ENCODE measurements at places on chromosomes 1 and 21. TPM values are rescaled to one million over a fixed set of nuclear protein-coding genes. Genes with fewer than 3 reads are reported as not detected.

Gene MYCL
- 6.3 TPM for total RNA-seq

DNA sequence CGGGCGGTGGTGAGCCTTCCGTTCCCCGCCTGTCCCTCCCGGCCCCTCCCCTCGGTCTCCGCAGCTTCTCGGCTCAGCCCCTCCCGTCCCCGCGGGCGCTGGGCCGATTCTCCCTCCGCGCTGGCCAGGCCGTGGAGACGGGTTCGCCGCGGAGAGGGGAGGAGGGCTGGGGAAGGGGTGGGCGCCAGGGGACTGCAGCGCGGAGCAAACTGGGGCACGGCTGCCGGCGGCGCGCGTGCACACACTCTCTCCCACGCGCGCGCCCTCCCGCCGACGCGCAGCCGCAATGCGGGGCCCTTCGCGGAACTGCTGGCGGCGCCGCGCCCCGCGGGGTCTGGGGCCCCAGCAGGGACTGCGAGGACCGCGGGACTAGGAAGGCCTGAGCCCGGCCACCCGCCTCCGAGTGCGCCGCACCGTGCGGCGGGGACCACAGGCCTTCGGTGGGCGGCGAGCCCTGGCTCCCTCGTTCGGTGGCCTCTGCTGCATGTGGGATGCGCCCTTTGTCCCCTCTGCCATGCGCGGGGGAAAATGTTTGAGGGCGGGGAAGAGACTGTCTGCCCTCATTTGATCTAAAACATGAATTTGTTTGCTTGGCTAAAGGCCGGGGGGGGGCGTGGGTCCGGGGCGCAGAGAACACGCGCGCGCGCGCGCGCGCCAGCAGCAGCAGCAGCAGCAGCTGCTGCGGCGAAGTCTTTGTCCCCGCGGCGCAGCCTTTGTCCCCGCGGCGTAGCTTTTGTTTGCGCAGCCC is 90.7 kb upstream of the VAMP3 start:
- H3K27ac ChIP-seq: peak overlapping the region; percentile 86
- no peaks in the 10 kb centered on the region for H3K27me3 ChIP-seq
- peaks cover 21% of the 10 kb centered on the region for H3K4me1 ChIP-seq

Gene NUAK2
- 13.4 TPM for total RNA-seq

DNA sequence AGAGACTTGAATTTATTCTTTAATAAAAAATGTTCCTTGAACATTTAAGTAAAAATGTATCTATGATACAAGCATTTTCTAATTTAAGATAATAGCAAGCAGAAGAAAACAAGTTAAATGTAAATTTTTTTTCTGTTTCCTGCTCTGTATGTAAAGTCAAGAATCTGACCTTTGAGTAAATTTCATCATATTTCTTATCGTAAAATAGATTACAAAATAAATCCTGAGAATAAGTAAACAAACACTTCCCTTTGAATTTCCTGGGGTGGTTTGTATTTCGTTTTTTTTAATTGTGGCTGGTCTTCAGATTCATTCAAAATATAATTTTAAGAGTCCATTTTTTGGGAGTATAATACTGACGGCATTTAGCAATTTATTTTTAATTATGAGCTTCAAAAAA is 77.6 kb downstream of the POU2F1 start:
- H3K4me1 ChIP-seq: peaks cover 10% of the 10 kb centered on the region
- H3K27me3 ChIP-seq: no peaks in the 10 kb centered on the region
- no peak for DNase-seq
- no peak overlapping the region for H3K4me3 ChIP-seq

Gene INAVA
- 51.0 TPM for total RNA-seq

DNA sequence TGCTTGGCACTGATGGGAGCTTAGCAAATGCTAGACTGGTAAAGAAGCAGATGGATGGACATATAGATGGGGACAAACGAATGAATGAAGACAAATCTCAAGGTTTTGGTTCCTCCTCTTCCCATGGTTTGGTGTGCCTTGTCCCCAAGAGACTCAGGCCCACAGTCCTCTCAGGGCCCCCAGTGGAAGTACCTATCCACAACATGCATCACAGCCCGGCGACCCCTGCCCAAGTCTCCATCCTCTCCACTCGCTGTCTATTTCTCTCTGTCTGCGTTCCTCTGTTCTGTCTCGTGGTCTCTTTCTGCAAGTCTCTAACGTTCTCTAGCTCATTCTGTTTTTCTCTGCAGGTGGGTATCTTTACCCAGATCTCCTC is 85.8 kb downstream of the GLIS1 start:
- no peaks in the 10 kb centered on the region for H3K36me3 ChIP-seq
- peaks cover 3% of the 10 kb centered on the region for H3K4me1 ChIP-seq
- no peak overlapping the region for H3K4me3 ChIP-seq
- no peaks in the 10 kb centered on the region for H3K27me3 ChIP-seq

GRCh38 chr1:110394493-110394820 is 3.6 kb upstream of the SLC16A4 start:
- H3K27me3 ChIP-seq: no peaks in the 10 kb centered on the region
- H3K36me3 ChIP-seq: no peaks in the 10 kb centered on the region
- H3K27ac ChIP-seq: peak overlapping the region; percentile 64
- no peak for DNase-seq

- peak; percentile 20 for DNase-seq
- H3K36me3 ChIP-seq: no peaks in the 10 kb centered on the region
- H3K27me3 ChIP-seq: no peaks in the 10 kb centered on the region
- H3K4me1 ChIP-seq: peaks cover 9% of the 10 kb centered on the region
- peak overlapping the region; percentile 57 for H3K27ac ChIP-seq
These were observed 54.6 kb upstream of the BTG3 start for GRCh38 chr21:17667256-17667655.

- H3K4me3 ChIP-seq: no peak overlapping the region
- no peaks in the 10 kb centered on the region for H3K36me3 ChIP-seq
- no peaks in the 10 kb centered on the region for H3K27me3 ChIP-seq
- no peak for DNase-seq
- no peaks in the 10 kb centered on the region for H3K4me1 ChIP-seq
These were observed 34.5 kb upstream of the SERBP1 start for GRCh38 chr1:67464746-67465145.

Gene TACSTD2
- total RNA-seq: 8.0 TPM

Gene SLAMF9
- not detected for total RNA-seq

GRCh38 chr1:62111084-62111483 is 83.6 kb upstream of the L1TD1 start:
- H3K4me1 ChIP-seq: no peaks in the 10 kb centered on the region
- H3K27ac ChIP-seq: no peak overlapping the region
- no peaks in the 10 kb centered on the region for H3K27me3 ChIP-seq

DNA sequence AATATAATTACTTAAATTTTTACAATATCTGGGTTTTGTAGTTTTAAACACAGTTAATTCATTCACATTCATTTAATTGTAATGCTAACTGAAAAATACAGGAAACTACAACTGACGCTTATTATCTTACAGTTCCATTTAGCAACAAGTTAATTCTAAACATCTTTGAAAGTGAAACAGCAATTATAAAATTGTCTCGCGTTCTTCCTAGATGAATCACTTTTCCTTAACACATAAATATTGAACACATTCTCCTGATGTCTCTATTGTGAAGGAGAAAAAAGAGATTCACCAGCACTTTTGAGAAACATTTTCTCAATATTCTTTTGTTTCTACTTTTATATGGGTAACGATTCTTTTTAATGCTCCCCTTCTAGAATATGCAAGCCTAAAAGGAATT is 6.4 kb downstream of the PTGFR start:
- no peaks in the 10 kb centered on the region for H3K36me3 ChIP-seq
- H3K27ac ChIP-seq: no peak overlapping the region
- peaks cover 6% of the 10 kb centered on the region for H3K27me3 ChIP-seq
- no peak overlapping the region for H3K4me3 ChIP-seq
- no peaks in the 10 kb centered on the region for H3K4me1 ChIP-seq

DNA sequence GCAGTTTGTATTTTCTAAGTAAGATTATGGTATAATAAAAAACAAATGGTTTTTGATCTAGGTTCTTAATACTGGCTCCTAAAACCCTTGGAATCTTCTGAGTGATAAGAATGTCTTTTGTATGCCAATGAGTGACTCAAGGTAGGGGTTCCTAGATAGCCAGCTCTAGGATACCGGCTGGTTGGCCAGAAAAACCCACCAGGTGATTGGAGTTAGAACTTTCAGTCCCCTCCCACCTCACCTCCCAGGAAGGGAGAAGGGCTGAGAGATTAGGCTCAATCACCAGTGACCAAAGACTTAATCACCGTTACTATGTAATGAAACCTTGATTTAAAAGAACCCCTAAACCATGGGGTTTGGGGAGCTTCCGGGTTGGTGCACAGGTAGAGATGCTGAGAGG is 8.7 kb upstream of the BRDT start:
- H3K4me1 ChIP-seq: no peaks in the 10 kb centered on the region
- H3K27me3 ChIP-seq: no peaks in the 10 kb centered on the region
- H3K27ac ChIP-seq: no peak overlapping the region
- H3K4me3 ChIP-seq: no peak overlapping the region
- no peak for DNase-seq

Gene SH2D5
- 0.53 TPM for total RNA-seq

- no peaks in the 10 kb centered on the region for H3K27me3 ChIP-seq
- DNase-seq: no peak
- no peak overlapping the region for H3K4me3 ChIP-seq
- H3K4me1 ChIP-seq: no peaks in the 10 kb centered on the region
These were observed 415.2 kb upstream of the DAB1 start for GRCh38 chr1:57839067-57839466.

Gene SMAP2
- 23.1 TPM for total RNA-seq

Gene LRIG2
- 12.7 TPM for total RNA-seq

- no peaks in the 10 kb centered on the region for H3K36me3 ChIP-seq
- peaks cover 8% of the 10 kb centered on the region for H3K4me1 ChIP-seq
- no peak overlapping the region for H3K4me3 ChIP-seq
- H3K27ac ChIP-seq: no peak overlapping the region
- no peaks in the 10 kb centered on the region for H3K27me3 ChIP-seq
These were observed 362.4 kb upstream of the PKN2 start for GRCh38 chr1:88321706-88322105.

Gene LCE2B
- not detected for total RNA-seq

Gene CYP4Z1
- total RNA-seq: not detected

GRCh38 chr1:48831120-48831978 is 54.7 kb upstream of the BEND5 start:
- H3K27ac ChIP-seq: no peak overlapping the region
- H3K4me1 ChIP-seq: no peaks in the 10 kb centered on the region
- H3K36me3 ChIP-seq: no peaks in the 10 kb centered on the region
- H3K27me3 ChIP-seq: peaks cover 8% of the 10 kb centered on the region

All from hepatocyte (in vitro differentiated cells).